ENCODE measurements at places on chromosomes 2 and 18.

DNA sequence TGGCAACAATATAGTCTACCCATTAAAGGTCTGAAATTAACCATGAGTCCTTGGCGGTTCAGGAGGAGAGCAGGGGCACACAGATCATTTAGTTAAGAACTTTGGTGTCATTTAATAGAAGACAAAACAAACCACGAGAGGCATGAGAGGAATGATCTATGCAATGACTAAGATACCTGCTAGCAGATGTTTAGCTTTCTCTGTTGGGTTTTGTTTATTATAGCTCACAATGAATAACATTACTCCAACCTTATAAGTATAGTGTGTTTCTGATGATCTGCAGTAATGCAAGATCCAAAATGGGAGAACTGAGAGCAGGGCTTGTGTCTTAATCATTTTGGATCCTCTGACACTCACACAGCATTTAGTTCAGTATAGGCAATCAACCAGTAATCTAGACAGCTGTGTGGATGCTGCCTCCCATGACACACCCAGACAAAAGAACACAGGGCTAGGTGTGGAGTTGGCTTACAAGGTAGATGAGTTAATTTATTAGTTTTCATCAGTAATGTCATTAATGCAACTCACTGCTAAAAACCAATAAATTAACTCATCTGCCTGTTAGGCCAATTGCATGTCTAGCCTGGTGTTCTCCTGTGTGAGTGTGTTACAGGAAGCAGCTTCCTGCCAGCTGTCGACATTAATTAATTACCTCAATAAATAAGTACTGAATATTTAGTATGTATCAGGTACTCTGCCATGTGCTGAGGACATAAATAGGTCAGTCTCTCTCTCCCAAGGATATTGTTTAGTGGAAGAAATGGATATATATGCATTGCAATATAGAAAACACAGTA is 92.3 kb downstream of the CLIP4 start:
- DNase-seq: no peak

DNA sequence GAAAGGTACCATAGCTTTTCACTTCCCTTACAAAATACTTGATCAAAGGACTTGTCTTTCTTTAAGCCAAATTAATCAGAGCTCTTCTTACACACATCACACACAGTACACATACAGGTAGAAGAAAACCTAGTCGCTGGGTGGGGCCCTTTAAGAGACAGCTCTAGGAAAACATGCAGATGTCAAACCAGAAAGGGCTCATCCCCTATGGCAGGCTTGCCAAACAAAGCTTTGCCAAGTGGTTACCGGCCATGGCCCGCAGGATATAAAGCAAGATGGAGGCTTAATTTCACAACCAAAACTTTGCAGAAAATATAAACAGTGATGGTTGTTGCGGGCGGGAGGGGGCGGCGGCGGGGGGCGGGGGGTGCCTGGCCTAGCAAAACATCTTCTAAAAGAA is 2156.0 kb upstream of the PIK3C3 start:
- DNase-seq: no peak

DNA sequence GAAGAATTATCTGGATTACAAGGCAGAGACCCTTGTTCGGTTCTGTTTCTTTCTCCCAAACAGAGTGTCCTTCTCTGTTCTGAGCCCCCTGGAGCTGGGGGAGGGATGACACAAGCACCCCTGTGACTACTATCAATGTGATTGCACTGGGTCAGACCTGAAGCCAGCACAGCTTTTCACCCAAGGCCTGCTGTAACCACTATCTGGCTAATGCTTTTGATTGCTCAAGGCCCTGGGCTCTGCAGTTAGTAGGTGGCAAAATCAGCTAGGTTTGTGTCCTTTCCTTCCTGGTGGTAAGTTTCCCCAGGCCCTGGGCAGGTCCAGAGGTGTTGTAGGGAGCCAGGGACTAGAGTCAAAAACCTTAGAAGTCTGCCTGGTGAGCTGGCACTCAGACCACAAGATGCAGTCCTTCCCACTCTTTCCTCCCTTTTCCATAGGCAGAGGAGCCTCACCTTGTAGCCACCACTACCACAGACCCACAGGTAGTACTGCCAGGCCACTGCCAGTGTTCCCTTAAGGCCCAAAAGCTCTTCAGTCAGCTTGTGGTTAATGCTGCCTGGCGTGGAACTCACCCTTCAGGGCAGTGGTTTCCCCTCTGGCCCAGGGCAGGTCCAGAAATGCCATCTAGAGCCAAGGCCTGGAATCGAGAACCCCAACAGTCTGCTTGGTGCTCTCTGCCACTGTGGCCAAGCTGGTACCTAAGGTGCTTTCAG is 83.0 kb downstream of the FAM117B start:
- DNase-seq: no peak

GRCh38 chr2:29879456-29879855 is 41.9 kb downstream of the ALK start:
- no peak for DNase-seq

DNA sequence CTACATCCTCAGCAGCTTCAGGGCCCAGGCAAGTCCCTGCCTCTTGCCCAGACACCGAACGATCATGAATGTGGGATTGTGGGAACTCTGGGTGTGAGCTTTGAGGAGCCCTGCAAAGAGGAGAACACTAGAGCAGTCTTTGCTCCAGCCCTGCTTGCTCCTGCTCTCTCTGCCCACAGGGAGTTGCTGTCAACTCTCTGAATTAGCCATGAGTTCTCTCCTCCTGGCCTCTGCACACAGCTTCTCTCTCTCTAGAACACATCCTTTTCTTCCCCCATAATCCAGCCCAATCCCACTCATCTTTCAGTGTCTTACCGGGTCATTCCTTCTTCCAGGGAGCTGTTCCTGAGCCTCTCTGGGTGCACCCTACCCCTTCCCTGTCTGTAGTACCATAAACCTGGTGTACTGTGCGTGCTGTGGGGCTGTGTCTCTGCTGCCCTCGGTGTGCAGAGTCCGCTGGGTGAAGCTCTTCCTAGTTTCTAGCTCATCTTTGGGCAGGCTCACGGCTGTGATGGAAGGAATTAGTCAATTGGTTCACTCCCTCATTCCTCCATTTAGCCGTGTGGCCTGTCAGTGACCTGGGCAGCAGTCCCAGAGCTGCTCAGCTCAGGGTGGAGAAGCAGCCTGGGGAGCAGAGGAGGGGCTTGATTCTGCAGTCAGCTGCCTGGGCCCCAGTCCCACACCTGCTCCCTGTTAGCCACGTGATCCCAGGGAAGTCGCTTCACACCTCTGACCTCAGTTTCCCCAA is 132.9 kb upstream of the HDAC4 start:
- DNase-seq: no peak

DNA sequence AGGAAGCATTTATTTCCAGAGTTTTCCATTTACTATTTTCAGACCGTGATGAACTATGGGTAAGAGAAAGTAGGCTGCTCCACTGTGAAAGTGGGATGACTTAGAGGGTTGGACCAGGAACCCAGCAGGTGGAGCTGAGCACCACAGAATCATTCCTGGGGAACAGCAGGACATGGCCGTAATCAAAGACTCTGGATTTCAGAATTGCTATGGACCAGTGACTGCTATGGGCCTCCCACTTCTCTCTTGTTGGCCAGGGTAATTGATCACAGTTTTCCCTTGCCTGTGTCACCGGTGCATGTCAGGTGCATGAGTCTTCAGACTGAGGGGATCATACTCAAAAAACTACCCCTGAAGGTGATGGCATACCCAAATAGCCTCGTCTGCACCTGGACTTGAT is 90.6 kb upstream of the GPC1 start:
- DNase-seq: no peak

- DNase-seq: no peak
Measured at GRCh38 chr2:132860220-132860619, 190.2 kb upstream of the LYPD1 start.

- DNase-seq: no peak
Measured at GRCh38 chr2:70549962-70550361, 3.7 kb downstream of the TGFA start.

- no peak for DNase-seq
Measured at GRCh38 chr18:22322243-22322691, 95.4 kb downstream of the CTAGE1 start.
